ENCODE measurements at places on chromosomes 11 and 22.

DNA sequence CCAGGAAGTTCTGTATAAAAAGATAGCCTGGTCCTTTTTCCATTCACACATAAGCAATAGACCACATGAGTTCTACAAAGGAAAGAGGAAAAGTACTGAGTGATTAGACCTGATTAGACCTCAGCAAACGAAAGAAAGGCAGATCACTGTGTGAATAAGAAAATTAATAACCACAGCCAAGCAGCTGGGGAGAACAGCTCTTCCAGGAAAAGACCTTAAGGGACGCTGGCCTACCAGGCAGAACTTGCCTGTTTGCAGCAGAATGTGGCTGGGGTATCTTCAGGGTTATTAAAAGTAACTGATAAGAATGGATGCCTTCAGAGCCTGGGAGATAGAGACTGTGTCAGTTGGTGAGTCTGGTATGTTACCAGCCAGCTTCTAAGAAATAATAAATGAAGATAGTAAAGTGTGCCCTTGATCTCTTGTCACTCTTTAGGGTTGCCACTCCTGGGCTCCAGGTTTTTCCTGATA lies 172.9 kb downstream of the DBX1 start:
- DNase-seq: no peak

DNA sequence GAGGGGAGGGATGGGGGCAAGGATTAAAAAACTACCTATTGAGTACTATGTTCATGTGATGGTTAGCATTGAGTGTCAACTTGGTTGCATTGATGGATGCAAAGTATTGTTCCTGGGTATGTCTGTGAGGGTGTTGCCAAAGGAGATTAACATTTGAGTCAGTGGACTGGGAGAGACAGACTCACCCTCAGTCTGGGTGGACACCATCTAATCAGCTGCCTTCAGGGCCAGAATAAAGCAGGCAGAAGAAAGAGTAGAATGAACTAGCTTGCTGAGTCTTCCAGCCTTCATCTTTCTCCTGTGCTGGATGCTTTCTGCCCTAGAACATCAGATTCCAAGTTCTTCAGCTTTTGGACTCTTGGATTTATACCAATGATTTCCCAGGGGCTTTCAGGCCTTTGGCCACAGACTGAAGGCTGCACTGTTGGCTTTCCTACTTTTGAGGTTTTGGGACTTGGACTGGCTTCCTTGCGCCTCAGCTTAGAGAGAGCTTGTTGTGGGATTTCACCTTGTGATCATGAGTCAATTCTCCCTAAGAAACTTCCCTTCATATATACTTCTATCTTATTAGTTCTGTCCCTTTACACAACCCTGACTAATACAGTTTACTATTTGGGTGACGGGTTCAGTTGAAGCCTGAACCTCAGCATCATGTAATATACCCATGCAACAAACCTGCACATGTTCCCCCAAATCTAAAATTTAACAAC lies 70.2 kb downstream of the MTNR1B start:
- DNase-seq: no peak

- no peak for DNase-seq
These were observed 9.0 kb downstream of the BLID start for GRCh38 chr11:122107045-122107444.

GRCh38 chr22:35900483-35901168 lies 128.0 kb downstream of the RBFOX2 start:
- no peak for DNase-seq
